ENCODE measurements at places on chromosomes 11 and 22.
A peak's percentile ranks its signal among the peaks of the same experiment; 100 is the strongest.

DNA sequence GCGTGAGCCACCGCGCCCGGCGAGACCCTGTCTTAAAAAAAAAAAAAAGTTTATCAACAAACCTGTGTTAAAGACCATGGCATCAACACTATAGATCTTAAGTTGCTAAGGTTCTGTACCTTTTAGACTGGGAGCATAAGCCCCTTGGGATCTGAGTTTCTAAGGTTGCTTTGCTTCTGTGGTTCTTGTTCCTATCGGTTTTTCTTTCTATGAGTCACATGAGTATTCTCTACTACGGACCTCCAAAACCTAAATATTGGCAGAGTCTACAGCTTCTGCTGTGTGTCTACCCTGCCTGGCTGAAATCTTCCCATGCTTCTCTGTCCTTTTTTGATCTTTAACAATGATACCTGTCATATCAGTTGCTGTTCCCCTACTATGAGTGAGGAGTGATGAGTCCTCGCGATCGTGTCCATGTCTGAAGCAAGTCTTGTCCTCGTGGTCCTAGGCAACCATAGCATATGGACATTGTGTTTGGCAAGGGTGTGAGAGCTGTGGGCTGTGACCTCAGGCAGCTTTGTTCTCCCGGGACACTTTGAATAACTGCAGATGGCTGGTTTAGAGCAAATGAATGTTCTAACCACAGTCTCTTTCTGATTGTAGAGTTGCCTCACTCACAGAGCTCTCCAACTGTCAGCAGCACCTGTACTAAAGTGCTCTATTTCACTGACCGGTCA is 9.0 kb upstream of the DLAT start:
- DNase-seq: no peak

DNA sequence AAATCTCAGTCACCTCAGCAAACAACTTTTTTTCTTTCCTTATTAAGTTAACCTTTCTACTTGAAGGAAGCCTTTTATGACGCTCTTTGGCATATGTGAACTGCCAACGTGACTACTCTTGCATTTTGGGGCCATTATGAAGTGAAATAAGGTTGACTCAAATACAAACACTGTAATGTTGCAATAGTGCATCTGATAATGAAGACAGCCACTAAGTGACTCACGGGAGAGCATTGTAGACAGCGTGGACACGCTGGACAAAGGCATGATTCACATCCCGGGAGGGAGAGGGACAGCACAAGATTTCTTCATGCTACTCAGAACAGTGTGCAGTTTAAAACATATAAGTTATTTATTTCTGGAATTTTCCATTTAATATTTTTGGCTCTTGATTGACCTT is 560.8 kb downstream of the ETS1 start:
- DNase-seq: no peak

GRCh38 chr11:127027000-127027399 is 26.4 kb upstream of the KIRREL3 start:
- no peak for DNase-seq

DNA sequence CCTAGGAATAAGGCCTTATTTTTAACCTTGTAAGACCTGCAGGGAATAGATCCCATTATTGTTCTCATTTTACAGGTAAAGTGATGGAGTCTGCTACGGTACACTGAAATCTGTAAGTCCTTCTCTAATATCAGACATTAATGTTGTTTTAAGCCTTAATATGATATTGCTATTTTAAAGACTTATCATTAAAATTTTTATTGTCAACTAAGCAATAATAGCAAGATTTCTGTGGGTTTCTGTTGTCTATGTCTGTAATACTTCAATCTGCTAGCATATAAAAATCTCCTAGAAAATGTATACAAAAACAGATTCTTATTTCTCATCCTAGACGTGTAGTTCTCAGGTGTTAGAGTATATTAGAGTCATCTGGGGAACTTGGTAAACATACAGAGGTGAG is 317.5 kb upstream of the TENM4 start:
- DNase-seq: no peak

GRCh38 chr11:10304495-10305261 is at the start of gene ADM:
Gene ADM (plus strand): TSS chr11:10305073. CDS start chr11:10305701, 628 bp downstream.
- DNase-seq: no peak

- DNase-seq: no peak
These were observed 7.8 kb upstream of the GRAMD4 start for GRCh38 chr22:46612341-46612903.

GRCh38 chr11:88332851-88333250 is 4.7 kb downstream of the CTSC start:
- no peak for DNase-seq

DNA sequence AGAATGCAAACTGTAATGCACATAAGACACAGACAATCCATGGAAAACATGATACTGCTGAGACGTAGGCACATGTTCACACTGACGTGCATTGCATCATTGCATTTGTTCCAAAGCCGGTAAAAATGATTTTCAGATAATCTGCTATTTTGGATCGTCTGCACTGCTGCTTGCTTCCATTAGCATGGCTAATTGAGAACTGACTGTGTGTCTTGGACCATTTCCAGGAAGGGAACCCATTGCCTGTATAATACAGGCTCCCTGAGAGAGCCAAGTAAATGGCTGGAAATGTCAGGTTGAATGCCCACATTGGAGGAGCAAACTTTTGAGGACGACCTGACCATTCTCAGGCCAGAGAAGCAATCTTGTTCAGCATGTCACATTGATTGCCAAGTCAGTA is 304.8 kb downstream of the ST3GAL4 start:
- DNase-seq: no peak

GRCh38 chr11:74702383-74703007 is 28.7 kb downstream of the CHRDL2 start:
- peak; percentile 19 for DNase-seq

- no peak for DNase-seq
These were observed 37.1 kb upstream of the OLFML1 start for GRCh38 chr11:7448201-7448600.

DNA sequence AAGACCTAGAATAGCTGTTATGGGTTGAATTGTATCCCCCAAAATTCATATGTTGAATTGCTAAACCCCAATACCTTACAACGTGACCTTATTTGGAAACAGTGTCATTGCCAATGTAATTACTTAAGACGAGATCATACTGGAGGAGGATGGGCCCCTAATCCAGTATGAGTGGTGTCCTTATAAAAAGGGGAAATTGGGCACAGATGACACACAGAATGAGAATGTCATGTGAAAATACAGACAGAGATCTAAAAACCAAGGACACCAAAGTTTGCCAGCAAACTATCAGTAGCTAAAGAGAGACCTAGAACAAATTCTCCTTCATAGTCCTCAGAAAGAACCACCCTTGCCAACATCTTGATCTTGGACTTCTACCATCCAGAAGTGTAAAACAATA is 127.7 kb downstream of the ATXN10 start:
- DNase-seq: no peak

DNA sequence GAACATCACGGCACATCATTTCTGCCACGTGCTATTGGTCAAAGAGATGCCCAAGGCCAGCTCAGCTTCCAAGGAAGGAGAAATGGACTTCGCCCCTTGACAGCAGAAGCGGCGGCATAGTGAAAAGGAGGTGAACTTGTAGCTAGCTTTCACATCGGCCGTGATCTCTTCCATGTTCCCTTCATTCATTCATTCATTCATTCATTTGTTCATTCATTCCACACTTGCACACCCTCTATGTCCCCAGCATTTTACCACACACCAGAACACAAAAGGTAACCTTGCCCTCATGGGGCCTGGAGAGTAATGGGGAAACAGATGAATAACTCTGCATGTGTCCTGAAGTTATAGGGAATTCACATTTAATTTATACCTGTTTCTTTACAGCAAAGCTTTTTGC is 1.1 kb upstream of the CYTH4 start:
- no peak for DNase-seq

- DNase-seq: no peak
These were observed 72.2 kb downstream of the LARGE2 start for GRCh38 chr11:45994371-45995341.

DNA sequence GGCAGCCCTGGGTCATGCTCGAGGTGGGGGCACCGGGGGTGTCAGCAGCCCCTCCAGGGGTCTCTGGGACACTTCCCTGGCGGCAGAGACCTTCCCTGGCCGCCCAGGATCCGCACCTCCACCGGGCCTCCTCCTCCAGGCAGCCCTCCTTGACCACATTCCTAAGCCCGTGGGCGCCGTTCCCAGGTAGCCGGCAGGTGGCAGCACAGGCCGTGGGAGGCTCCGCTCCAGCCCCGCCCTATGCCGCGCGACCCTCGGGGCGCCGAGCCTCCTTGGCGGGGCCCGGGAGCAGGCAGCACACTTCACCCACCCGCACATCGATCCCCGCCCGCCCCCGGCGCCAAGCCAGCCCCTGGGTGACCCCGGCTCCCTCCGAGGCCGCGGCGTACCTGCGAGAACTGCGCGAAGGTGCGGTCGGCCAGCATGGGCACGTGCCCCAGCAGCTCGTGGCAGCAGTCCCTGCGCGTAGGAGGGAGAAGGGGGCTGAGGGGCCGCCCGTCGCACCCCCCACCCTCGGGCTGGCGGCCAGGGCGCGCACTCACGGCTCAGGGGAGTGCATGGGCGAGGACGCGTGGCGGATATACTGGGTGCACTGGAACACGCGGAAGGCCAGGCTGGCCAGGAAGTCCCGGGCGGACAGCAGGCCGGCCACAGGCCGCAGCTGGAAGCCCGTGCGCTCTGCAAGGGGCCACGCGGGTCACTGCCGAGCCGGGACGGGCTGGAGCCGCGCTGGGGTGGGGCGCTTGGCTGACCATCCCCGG is 5.3 kb upstream of the INS start:
- no peak for DNase-seq

- DNase-seq: no peak
These were observed 6.0 kb downstream of the RPL3 start for GRCh38 chr22:39313258-39314001.

- DNase-seq: no peak
These were observed 16.4 kb upstream of the OR6M1 start for GRCh38 chr11:123822599-123822998.

DNA sequence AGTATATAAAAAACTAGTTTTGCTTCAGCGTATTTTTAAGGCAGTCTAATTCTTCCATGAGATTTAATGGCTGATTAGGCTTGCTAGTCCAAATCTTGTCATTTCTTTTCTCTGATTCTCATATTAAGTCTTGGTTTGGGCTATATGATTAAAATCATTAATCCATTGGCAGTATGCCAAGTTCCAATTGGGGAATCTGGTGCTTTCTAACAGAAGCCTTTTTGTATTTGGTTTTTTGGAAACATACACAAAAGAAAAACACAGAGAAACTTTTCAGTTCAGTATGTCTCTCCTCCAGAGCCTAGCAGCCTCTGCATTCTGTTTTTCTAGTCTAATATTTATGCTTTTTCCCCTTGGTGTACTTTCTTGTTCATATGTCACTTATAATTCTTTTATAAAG is 37.9 kb downstream of the SWAP70 start:
- no peak for DNase-seq

GRCh38 chr11:95888439-95888838 is 35.5 kb downstream of the MTMR2 start:
- no peak for DNase-seq

DNA sequence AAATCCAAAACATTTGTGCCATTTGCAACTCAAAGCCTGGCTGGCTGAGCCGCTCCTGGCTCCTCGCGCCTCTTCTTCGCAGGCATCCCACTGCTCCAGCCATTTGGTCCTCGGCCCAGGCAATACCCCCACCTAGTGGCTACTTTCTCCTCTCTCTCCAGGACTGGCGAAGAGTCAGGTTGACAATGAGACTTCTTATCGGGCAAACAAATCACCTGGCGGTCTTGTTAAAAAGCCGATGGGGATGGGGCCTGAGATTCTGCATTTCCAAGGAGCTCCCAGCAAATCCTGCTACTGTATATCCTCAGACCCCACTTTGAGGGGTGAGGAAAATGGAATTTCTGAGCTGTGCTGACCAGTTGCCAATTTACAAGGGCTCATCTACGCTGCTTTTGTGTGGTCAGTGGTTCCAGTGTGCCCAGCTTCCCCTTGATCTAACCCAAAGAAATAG is 89.0 kb downstream of the ISX start:
- DNase-seq: no peak

DNA sequence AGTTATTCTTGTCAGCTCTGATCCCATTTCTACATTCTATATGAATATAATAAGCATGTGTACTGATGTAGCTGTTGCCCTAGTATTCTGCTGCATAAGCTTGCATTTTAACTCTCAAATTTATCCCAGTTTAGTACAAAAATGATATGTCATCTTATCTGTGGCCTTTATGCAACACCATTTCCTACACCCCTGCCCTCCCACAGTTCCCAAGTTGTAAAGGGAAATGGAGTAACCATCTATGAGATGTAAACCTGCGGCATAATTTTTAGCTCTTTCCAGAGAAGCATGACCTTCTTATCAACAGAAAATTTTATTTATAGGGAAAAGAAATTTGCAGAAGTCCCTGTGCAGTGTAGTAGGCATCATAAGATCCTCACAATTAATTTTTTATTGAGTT is 18.9 kb upstream of the CARD18 start:
- DNase-seq: no peak

DNA sequence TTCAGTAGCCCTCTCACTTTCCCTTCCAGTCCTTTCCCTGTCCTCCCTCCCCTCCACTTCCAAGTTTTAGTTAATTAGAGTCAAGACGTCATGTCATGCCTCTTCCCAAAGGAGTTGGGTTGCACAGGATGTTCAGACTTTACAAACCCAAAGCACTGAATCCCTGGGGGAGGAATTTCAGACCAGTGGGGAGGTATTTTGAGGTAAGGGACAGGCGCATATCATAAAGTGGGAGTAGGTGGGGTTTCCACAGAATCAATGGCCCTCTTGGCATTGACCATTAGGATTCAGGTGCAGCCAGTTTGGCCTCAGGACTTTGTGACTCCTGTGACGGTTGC is 733 bp upstream of the ACP2 start:
- no peak for DNase-seq

- DNase-seq: no peak
These were observed 89.9 kb downstream of the FAT3 start for GRCh38 chr11:92314499-92314898.

GRCh38 chr11:126992804-126993111 is 7.8 kb downstream of the KIRREL3 start:
- DNase-seq: no peak

DNA sequence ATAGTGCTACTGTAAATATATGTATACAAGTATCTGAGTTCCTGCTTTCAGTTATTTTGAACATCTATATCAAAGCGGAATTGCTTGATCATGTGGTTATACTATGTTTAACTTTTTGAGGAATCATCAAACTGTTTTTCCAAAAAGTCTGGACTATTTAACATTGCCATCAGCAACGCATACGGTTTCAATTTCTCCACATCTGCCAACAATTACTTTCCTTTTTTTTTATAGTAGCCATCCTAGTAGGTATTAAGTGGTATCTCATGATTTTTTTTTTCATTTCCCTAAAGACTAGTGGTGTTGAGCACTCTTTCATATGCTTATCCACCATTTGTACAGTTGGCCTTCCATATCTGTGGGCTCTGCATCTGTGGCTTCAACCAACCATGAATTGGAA is 1.3 kb upstream of the UBE4A start:
- no peak for DNase-seq

- DNase-seq: no peak
These were observed 10.3 kb downstream of the TNNT3 start for GRCh38 chr11:1929621-1930461.

GRCh38 chr22:45196926-45197605 is 33.3 kb downstream of the NUP50 start:
- no peak for DNase-seq

DNA sequence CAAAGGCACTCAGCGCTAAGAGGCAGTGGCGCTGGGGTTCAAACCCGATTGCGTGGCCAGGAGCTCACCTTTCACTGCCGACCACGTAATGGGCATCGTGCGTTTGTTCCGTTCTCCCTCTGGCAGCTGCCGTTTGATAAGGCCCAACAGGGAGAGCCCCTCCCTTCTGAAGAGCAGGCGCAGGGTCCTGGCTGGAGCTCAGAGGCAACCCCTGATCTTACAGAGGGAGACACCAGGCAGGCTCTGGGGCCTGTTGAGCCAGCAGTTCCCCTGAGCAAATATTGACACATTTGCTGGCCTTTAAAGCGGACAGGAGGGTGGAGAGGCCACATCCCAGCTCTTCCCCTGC is 11.7 kb upstream of the C1QTNF6 start:
- no peak for DNase-seq
